NCI-H1930 (cell line): ENCODE measurements at places on chromosomes 7 and 10.

GRCh38 chr7:125681508-125681907, 751.9 kb upstream of the POT1 start:
- DNase-seq: no peak

GRCh38 chr7:44195889-44196288, 4.9 kb upstream of the YKT6 start:
- DNase-seq: no peak

GRCh38 chr7:33463131-33463530, 333.8 kb downstream of the BBS9 start:
- no peak for DNase-seq

DNA sequence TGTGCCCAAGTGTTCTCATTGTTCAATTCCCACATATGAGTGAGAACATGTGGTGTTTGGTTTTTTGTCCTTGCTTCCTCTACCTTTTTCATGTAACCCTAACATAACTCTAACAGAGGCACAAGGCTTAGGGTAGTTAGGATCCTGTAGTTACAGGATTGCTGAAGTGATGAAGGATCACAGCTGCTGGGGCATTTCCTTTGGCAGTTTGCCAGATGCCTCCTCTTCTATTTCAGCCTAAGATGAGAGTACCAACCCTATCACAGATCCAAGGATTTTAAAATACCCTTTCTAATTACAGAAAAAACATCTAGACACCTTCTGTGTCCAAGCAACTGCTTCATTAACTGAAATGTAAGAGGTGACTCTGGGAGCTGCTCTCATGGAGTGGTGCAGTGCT, 141.7 kb upstream of the COL1A2 start:
- DNase-seq: no peak

DNA sequence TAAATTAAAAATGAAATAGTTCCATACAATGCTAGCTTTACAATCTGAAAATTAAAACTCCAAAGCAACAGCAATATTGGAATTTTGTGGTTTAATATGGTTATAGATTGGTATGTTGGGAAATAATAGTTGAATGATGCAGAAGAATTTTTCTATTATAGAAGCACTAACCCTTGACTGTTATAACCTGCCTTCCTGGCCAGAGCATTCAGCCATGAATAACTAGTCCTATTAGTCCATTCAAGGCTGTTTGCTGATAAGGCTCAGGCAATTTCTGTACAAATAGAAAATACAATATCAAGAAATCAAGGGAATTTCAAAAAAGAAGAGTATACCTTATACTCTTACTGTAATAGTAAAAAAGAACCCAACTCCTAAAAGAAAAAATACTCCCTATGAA, 101.6 kb upstream of the SP4 start:
- no peak for DNase-seq
